CD4-positive, alpha-beta memory T cell (primary cell): ENCODE measurements at places on chromosomes 4 and X.

DNA sequence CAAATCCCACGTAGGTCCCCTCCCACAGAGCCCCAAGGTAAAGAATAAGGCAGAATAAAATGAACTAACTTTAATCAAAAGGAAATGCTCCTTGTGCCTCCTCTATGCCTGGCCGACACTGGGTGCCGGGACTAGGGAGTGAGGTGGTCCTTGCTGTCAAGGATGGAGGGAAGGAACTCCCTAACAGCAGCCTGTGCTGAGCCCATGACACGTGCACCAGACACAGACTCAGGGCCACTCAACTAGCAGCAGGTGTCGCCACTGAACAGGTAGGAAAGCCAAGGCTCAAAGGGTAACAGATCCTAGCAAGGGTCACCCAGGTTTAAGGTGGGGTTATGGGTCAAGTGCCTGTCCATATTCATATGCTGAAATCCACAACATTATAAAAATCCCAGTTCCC lies 29.2 kb downstream of the MSX1 start:
- no peak for DNase-seq

DNA sequence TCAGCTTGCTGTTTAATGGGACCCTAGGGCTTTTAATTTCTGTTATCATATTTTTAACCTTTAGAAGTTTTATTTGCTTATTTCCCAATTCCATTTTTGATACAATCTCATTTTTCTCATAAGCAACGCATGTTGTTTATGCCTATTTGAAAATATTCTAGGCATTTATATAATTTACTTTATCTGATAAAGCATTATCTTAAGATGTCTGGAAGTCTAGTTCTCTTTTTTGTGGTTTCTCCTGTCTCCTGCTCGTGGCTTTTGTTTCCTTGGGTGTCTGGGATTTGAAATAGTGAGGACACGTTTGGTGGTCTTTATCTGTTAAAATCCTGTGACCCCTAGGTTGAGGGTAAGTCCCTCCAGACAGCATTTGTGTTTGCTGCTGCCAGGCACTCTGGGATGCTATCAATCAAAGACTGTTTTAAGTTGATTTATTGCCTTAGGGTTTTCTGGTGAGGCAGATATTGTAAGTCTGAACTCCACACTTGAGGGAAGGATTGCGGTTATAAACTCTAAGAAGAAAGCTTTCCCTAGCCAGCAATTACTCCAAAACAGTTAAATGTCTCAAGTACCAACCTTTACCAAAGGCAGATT lies 208.0 kb downstream of the PRDM5 start:
- no peak for DNase-seq

DNA sequence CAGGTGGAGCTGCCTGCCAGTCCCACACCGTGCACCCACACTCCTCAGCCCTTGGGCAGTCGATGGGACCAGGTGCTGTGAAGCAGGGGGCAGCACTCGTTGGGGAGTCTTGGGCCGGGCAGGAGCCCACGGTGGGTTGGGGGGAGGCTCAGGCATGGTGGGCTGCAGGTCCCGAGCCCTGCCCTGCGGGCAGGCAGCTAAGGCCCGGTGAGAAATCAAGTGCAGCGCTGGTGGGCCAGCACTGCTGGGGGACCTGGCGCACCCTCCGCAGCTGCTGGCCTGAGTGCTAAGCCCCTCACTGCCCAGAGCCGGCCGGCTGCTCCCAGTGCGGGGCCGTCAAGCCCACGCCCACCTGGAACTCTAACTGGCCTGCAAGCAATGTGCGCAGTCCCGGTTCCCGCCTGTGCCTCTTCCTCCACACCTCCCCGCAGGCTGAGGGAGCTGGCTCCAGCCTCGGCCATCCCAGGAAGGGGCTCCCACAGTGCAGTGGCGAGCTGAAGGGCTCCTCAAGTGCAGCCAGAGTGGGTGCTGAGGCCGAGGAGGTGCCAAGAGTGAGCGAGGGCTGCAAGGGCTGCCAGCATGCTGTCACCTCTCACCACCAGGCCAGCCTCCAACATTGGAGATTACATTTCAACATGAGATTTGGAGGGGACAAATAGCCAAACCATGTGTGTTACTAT lies 197.2 kb downstream of the NPNT start:
- DNase-seq = no peak

- DNase-seq = no peak
Observed at GRCh38 chr4:123984886-123985285, 588.3 kb downstream of the SPRY1 start.

- DNase-seq = no peak
Observed at GRCh38 chrX:103330681-103331288, 746 bp downstream of the TCEAL7 start.

DNA sequence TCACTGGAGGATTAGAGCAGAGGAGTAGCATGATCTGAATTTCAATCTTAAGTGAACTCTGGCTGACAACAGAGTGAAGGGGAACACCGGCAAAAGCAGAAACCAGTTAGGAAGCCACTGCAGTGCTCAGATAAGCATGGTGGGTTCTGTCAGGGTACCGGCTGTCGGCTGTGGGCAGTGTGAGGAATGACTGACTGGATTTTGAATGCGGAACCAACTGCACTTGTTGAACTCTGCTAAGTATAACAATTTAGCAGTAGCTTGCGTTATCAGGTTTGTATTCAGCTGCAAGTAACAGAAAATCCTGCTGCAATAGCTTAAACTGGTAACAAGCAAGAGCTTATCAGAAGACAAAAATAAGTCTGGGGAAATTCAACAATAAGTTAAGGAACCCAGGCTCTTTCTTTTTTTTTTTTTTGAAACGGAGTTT lies 5.2 kb downstream of the HTT start:
- DNase-seq = no peak

GRCh38 chr4:99670409-99671073 lies 12.9 kb upstream of the C4orf54 start:
- DNase-seq = no peak

DNA sequence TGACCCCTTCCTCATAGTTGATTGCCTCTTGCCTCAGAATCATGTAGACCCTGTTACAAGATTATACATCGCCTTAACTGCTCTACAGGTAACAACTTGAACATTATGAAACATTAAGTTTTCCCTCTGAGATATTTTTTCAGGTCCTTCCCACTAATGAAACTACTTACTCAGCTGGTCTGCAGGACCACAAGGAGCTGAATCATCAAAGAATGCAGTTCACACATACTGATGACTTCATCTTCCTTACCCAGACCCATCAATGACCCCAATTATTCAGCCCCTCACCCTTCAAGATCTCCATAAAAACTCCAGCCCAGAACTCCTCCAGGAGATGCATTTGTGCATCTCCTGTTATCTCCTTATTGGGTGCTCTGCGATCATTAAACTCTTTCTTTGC lies 720.9 kb downstream of the RAPGEF2 start:
- DNase-seq = no peak

DNA sequence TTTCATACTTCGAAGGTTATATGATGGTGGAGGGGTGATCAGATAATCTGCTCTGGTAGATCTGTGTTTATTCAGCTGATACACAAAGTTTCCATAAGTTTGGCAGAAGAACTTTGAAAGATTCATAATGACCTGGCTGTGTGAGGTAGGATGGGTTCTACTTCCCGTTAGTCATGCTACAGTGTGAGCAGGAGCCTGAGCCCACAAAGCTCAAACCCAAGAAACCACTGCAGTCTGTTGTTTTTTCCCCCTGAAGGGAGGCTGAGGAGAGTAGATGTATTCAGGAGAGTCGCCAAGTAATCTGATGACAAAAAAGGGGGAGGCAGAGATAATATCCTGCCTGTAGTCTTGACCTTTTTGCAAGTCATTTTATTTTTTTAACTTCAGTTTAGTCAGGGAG lies 52.8 kb upstream of the PPP3CA start:
- no peak for DNase-seq

GRCh38 chrX:128439159-128439558 lies 387.0 kb upstream of the ACTRT1 start:
- DNase-seq = no peak

DNA sequence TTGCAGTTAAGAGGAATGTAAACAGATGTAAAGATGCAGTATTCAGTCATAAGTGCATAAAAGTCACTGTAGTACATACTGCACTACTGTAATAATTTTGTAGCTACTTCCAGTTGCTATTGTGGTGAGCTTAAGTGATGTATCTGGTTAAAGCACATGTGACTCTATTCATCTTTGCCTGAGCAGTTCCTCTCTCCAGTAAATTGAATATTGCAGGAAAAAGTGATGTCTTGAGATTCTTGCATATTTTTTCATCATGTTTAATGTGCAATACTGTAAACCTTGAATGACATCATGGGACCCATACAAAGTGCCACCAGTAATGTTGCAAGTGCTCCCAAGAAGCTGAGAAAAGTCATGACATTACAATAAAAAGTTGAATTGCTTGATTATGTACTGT lies 9.6 kb downstream of the UBA6 start:
- no peak for DNase-seq

- no peak for DNase-seq
Observed at GRCh38 chr4:93748373-93749291, 79.9 kb upstream of the ATOH1 start.

- DNase-seq = no peak
Observed at GRCh38 chr4:185238750-185239149, 29.4 kb downstream of the SNX25 start.

GRCh38 chrX:66008328-66008970 lies 31.4 kb downstream of the VSIG4 start:
- DNase-seq = no peak
